Mesenchymal stem cell (in vitro differentiated cells and primary cell): ENCODE measurements at places on chromosomes 1 and 21.

DNA sequence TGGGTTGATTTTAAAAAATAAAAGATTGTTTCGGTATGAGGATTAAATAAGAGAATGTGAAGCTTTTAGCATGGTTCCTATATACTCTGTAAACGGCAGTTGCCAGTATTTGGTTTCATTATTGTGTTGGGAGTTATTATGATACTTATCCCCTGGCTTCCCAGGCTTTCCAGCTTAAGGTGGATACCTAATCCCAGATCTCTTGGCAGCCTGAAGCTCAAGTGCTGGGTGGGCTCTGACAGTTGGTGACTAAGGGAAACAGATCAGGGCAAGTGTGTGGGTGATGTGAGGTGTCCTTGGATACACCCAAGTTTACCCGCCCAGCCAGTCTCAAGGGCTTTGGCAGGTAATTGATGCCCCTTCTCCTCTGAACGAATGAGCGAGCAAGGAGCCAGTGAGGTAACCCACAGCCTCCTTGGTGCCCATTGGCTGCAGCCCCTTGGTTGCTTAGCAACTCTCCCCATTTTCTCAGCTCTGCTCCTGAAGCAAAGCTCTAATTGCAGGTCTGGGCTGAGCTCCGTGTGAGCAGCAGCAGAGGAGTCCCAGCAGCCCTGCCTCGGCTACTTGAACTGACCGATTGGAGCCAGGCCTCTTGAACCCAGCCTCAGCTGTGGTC is 6.1 kb downstream of the IPO13 start:
- DNase-seq = no peak

DNA sequence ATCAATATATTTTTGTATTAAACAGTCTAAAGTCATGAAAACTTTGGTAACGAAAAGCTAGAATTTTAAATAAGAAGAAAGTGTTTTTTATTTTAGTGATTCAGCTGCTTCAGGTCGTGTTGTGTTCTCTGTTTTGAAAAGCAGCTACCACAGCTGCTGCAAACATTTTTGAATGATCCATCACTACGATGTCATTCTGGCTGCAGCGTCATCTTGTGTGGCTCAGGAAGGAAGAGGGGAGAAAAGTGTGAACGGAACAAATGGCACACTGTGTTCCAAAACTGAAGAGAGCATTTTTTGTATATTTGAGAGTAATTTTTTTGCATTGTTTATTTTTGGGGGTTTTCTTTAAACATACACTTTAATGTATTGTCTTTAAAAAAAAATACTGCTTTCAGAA is 323.0 kb upstream of the ADGRL2 start:
- peak; percentile 53 for DNase-seq

- no peak for DNase-seq
These were observed 116.0 kb upstream of the KCNJ6 start for GRCh38 chr21:38032082-38032801.

GRCh38 chr1:3674100-3675094 is 22.1 kb downstream of the TP73 start:
- DNase-seq = no peak

DNA sequence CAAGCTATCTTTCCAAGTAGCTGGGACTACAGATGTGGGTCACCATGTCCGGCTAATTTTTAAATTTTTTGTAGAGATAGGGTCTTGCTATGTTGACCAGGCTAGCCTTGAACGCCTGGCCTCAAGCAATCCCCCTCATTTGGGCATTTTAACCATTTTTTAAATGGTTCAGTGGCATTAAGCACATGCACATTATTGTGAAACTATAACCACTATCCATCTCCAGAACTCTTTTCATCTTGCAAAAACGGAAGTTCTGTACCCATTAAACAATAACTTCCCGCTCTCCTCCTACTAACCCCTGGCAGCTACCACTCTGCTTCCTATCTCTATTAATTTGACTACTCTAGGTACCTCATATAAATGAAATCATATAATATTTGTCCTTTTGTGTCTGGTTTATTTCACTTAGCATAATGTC is 4.8 kb upstream of the IL6R start:
- no peak for DNase-seq

DNA sequence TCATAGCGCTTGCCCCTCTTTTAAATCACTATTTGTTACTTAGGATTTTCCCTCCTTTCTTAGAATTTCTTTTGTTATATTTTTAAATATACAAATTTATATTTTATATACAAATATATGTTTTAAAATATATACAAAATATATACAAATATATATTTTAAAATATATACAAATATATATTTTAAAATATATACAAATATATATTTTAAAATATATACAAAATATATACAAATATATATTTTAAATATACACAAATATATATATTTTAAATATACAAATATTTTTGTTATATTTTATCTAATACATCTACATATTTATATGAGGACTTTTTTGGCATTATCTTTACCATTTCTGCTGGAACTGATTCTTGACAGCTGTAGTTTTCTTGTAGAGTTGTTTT is 50.9 kb upstream of the QSOX1 start:
- no peak for DNase-seq

- DNase-seq = no peak
These were observed 569 bp upstream of the WARS2 start for GRCh38 chr1:119141020-119141424.

GRCh38 chr1:55311979-55312378 is 96.8 kb upstream of the USP24 start:
- DNase-seq = no peak

GRCh38 chr21:38806153-38806941 is 618 bp downstream of the ETS2 start:
- no peak for DNase-seq
